Stimulated activated CD8-positive, alpha-beta memory T cell treated with anti-CD3 and anti-CD28 coated beads, Interleukin-4, amount 100 ng/mL, for 4 hours (primary cell): ENCODE measurements at places on chromosomes 5 and 9.

- no peak for DNase-seq
These were observed 33.3 kb downstream of the SH3PXD2B start for GRCh38 chr5:172421020-172421419.

DNA sequence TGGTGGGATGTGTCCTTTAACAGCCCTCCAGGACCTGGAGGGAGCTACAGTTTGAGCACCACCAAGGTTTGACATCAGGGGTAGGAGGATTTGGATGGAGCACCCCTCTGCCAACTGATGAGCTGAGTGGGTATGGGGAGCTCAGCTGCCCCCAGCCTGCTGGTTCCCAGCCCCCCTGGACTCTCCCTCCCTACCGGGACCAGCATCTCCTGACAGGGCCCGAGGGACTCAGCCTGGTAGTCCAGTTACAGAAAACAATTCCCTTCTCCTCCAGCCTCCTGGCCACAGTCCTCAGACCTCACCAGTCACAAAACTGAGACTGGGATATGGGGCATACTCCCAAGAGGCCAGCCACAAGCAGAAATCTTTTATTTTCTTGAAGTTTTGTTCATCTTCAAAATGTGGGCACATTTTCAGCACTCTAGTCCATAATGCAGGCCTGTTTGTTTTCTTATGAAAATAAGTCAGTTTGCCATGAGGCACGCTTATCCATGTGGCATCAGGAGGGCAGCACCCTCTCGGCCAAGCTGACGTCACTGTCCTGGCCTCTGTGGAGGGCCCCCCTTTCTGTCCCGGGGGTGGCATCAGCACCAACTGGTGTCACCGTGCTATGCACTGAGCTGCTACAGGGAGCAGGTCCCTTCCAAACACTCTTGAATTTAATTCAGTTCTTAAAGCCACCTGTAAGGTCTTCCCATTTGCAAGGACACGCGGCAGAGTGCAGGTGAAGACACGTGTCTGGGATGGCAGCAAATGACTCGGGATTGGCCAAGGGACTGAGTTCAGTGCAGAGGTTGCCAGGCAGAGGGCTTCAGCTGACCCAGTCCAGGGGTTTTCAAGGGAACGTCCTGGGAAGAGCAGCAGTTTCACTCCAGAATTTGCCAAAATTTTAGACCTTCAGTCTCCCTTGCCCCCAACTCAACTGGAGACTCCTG is 187.6 kb downstream of the GADD45G start:
- no peak for DNase-seq

GRCh38 chr9:77989458-77989857 is 42.2 kb downstream of the GNAQ start:
- DNase-seq = no peak

DNA sequence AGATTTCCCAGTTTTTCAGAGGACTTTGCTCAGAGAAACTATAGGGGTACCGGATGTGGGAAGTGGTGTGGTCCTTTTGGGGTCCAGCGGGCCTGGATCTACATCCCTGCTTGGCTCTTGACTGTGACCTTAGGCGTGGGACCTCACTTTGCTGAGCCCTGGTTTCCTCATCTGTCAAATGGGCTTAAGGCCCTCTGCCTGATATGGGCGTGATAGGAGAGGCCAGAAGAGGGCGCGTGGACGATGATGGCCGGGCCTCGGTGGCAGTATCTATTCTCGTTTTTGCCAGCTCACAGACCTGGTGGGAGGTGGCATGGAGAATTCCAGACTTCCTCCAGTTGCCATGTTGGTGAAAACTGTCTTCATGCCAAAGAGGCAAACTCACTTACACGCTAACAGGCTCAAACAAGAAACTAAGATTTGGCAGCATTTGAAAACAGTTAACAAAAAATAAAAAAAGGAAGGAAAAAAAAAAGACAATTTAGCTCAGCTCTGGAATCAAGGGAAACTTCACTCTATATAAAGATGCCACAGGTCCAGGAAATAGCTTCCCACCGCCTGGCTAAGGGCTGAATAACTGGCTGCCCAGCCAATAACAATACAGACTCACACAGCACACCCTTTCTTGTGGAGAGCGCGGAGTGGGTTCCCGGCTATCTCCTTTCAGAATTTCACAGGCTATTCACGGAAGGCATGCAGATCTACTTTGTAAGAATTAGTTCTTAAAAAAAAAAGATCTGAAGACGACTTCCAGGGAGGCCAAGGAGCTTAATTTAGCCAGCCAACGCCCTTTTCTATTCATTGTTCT is 1.7 kb downstream of the SH3PXD2B start:
- no peak for DNase-seq

GRCh38 chr5:142248853-142249462 is 75.9 kb downstream of the SPRY4 start:
- no peak for DNase-seq

DNA sequence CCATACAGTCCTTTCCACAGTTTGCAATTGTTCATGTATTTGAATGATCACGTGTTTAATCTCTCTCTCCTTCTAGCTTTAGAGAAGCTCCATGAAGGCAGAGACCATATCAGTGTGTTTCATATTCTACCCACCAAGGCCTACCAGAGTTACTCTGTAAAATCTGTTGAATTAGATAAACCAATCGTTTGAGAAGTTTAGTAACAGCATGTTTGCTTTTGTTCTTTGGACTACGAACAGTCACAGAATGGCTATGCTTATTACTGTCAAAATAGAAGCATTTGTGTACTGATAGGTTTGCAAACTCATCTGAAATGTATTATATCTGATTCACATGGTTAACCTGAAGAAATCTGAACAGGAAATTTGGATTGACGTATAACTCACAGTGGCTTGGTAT is 93.8 kb downstream of the ITGA1 start:
- no peak for DNase-seq

DNA sequence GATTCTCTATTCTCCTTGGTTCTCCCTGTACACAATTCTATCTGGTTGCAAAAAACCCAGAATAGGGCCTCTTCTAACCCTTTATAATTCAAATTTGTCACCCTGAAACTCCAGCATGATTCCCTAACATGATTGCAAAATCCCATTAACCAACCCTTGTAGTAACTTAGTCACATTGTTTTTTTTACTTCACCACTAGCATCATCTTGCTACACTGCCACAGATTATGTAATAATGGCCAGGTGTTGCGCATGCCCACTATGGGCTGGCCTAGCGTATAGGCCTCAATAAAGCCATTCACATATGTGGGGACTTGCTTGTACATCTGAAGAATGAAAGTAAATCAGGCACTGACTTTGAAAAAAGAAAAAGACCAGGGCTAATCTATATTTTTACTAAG is 25.7 kb downstream of the FAM170A start:
- no peak for DNase-seq

- DNase-seq = no peak
These were observed 45.5 kb downstream of the RFX3 start for GRCh38 chr9:3480353-3480655.

DNA sequence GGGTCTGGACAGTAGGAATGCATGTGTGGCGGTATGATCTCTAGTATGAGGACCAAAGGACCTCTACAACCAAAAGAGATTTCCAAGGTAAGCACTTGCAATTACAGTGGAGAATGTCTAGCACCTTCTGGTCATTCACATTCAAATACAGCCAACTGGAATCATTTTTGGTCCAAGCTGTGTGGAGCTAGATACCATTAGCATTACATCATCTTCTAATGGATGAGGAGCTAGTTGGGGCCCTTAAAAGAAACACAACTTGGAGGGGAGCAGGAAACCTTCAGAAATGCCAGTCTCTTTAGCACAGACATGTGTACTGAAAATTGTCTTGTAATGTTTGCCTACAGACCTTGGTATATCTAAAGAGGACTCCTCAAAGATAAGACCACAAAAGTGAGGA is 244.7 kb downstream of the BNC2 start:
- DNase-seq = no peak

- no peak for DNase-seq
These were observed 48.6 kb downstream of the NACC2 start for GRCh38 chr9:136046554-136046920.

GRCh38 chr9:33443464-33444154 is 3.8 kb downstream of the AQP3 start:
- no peak for DNase-seq
